ENCODE measurements at places on chromosomes 3 and 15. TPM values are rescaled to one million over a fixed set of nuclear protein-coding genes. Genes with fewer than 3 reads are reported as not detected.

DNA sequence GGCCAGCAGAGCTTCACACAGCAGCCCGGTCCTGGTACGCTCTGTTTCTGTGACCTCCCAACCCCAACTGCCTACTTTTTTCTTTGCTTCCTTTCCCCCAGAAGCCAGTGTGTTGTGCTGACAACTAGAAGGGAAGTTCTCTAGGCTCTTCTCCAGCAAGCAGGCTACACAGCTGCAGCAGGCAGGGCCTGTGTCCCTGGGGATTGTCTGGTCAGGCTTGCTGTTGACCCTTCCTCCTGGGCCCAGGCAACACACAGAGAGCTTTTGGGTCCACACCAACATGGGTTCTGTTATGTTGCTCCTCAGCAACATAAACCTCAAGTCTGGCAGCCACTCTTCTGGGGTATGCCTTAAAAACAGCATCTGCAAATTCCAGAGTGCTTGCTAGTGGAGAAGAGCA, 36.2 kb upstream of the TSPAN3 start:
- peak; percentile 45 for DNase-seq

CPNE4 gene
- total RNA-seq: not detected

XIRP1 gene
- total RNA-seq: not detected

RNF7 gene
- total RNA-seq: 23.4 TPM

GRCh38 chr3:77859156-77859555, 819.3 kb downstream of the ROBO2 start:
- DNase-seq: no peak
